ENCODE measurements at places on chromosomes 11 and 22. TPM values are rescaled to one million over a fixed set of nuclear protein-coding genes. Genes with fewer than 3 reads are reported as not detected.

- DNase-seq: no peak
Measured at GRCh38 chr11:1691026-1691877, 5.7 kb upstream of the KRTAP5-6 start.

- DNase-seq: no peak
Measured at GRCh38 chr11:109350091-109350490, 71.9 kb upstream of the C11orf87 start.

DNA sequence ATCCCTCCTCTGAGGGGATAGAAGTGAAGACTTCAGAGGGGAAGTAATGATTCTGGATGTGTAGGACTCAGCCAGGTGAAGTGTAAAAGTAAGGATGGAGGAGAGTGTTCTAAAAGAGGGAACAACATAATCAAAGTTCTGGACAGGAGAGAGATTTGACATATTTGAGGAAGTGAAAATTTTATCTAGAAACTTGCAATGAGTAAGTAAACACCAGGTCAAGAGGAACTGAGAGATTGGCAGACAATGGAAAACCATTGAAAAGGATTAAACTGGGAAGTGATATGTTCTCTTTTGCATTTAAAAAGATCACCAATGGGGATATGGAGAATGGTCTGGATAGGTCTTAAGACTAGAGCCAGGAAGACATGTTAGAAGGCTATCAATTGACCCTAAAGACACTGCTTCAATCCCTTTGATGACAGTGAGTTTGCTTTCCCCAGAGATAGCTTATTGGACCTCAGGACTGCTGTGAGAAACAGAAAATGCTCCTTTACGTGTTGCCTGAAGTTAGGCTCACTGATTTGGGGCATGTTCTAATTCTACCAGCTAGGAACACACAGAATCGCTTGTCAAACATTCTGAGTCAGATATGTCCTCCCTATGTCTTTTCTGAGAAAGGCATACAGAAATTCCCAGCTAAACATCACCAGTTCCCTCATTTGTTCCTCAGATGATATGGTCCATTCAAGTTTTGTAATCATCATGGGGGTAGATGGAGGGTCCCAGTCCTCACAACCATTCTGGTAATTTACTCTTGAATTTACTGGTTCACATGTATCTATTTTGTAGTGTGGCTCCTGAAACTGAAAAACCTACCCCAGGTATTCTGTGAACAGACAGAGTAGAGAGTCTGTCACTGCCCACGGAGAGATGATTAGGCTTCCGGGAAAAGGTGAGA lies 144.9 kb downstream of the MAML2 start:
- no peak for DNase-seq

DNA sequence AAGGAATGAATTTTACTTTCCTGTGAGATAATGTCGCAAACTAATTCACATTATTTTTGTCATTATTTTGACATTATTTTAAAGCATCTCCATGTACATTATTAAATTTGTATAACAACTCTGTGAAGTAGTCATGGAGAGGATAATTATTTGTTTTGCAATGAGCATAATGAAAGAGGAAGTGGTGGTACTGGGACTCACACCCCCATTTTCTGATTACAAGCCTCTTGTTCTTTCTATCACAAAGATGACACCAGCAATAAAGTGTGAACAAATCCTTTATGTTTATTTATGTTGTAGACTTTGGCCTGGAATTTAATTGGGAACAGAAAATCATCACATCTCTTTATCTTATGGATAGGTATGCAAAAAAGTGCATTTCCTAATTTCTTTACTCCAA lies 522.6 kb downstream of the TMEM135 start:
- DNase-seq: no peak

GRCh38 chr11:131790586-131790985 lies 420.2 kb downstream of the NTM start:
- DNase-seq: no peak

GRCh38 chr11:68430801-68431200 lies 29.8 kb upstream of the PPP6R3 start:
- no peak for DNase-seq

DNA sequence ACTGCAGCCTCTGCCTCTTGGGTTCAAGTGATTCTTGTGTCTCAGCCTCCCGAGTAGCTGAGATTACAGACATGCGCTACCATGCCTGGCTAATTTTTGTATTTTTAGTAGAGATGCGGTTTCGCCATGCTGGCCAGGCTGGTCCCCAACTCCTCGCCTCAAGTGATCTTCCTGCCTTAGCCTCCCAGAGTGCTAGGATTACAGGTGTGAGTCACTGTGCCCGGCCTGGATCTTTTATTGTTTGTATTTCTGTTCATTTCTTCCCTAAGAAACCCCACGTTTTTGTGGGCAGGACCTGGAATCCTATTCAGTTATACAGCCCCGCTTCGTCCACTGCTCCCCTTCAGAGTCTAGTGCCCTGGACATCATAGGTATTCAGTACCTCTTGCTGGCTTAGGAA lies 28.7 kb downstream of the ZBTB16 start:
- no peak for DNase-seq

- no peak for DNase-seq
Measured at GRCh38 chr22:21444701-21445436, 22.3 kb upstream of the TMEM191C start.

GRCh38 chr11:108804511-108804910 lies 139.6 kb downstream of the DDX10 start:
- no peak for DNase-seq

- no peak for DNase-seq
Measured at GRCh38 chr22:32119568-32120235, 39.4 kb downstream of the C22orf42 start.

DNA sequence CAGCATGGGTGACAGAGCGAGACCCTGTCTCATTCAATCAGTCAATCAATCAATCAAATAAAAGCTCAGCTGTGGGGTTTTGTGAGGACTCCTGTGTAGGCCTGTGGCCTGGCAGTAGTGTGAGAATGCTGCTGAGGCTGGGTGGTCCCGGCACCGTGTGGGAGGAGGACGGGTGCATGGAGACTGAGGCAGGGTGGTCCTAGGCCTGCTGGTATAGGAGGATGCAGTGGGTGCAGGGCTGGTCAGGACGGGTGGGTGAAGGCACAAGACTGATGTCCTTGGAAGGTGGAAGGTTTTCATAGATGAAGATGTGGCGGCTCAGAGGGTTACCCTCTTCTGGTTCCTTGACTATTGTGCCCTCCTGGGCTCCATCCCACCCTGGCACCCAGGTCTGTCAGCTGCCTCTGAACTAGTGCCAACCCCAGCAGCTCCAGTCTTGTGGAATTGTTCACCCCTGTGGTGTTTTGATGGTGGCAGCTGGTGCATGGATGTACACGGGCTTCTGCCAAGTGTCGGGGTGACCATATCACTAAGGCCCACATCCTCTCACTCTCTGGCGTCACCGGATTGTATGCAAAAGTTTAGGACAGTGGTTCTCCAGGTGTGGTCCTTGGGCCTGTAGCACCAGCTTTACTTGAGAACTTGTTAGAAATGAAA lies 23.7 kb downstream of the TANGO2 start:
- no peak for DNase-seq

DNA sequence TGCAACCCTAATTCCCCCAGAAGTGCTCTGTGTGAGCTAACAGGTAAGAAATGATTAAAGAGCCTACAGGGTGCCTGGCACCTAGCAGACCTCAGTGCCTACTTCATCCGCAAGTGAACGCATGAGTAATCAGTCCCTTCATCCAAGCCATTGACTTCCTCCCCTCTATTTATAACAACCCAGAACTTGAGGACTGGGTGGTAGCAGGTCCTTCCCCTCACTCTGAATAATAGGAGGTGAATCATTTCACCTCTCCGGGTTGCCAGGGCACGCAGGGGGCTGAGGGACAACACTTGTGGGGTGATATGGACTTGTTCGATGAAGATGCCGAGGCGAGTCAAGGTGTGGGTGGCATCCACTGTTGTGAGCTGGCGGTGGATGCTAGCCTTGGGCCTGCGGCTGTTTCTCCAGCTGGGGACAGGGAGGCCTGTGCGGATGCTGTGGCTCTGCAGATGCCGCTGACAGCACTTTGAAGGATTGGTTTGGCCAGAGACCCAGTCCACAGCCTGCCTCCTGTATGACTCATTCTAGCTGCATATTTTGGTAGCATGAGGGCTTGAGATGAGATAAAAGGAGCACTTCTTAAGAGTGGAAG lies 11.7 kb upstream of the SORL1-AS1 start:
- no peak for DNase-seq

DNA sequence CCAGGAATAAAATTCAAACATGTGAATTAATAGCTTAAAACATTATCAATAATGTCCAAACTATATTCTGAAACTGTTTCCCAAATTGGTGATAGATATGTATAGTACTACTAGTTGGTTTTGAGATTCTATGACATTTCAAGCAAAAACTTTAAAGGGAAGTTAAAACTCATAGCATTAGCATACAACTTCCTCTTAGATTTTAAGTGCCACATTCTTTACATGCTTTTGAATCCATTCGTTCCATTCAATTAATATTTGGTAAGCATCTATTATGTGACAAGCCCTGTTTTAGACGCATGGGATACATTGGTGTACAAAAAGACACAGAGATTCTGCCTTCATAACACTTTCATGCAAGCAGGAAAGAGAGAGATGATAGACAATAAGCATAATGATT lies 8.9 kb downstream of the PATL1 start:
- no peak for DNase-seq

- no peak for DNase-seq
Measured at GRCh38 chr11:5703741-5704536, 14.3 kb downstream of the TRIM22 start.

DNA sequence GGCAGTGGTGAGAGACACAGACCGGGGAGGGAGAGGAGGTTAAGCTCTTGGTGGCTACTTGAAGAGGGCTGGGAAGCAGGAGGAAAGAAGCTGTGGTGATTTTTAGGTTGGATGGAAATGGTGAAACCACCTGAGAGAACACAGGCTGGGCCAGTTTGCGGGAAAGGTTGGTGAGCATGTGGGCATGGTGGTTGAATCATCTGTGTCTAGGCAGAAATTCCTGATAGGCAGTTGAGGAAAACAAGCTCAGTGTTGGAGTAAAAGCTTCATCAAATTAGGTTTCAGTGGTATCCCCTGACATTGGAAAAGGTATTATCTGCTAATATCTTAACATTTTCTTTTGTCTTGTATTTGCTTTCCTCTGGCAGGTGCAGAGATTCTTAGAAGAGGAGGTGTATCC lies 4.3 kb upstream of the SGSM3 start:
- DNase-seq: no peak

DNA sequence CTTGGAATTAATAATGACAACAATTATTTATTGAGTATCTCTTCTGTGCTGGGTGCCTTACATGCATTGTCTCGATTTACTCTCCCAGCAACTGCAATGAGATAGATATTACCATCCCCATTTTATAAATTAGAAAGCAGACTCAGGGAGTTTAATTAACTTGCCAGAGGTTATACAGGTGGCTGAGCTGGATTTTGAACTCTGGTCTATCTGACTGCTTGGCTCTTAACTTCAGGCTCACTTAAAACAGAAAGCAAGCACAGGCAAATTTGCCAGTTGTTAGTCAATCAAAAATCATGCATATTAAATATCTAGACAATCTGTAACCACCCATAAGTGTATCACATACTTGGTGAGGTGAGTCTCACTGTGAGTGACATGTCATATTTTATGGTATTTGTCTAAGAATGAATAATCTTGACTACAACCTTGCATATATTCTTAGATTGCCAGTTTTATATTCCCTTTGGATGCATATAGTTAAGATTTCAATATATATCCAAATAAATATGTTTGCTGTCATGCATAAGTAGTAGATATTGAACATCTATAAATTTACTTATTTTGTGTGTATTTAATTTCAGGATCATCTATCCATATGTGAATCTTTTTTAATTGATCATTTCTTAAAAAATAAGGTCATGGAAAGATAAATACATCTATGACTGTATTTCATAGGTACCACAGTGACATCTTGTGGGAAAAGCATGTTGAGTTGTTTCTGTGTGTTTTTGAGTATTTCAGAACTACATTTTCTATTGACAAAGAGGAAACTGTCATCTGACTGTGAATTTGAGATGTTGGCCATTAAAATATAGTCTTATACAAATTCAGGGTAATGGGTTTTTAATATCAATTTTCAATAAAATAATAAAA lies 112.0 kb upstream of the ARHGAP42 start:
- DNase-seq: no peak

DNA sequence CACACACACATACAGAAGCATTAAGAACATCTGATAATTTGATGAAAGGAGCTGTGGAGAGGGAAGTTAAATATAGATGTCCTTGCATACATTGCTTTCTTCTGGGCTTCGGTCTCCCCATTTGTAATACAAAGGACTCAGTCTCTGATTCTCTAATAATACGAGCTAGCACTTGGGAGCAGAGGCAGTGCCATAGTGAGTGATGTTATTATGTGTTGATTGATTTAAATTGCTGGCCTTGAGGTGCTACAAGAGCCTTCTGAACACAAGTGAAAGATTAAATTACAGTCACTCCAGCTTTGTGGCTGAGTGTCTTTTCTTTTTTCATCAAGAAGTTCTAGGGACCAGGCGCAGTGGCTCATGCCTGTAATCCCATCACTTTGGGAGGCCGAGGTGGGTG lies 61.5 kb upstream of the HMGXB4 start:
- DNase-seq: no peak

- DNase-seq: no peak
Measured at GRCh38 chr11:20963596-20963995, 294.2 kb downstream of the NELL1 start.

DNA sequence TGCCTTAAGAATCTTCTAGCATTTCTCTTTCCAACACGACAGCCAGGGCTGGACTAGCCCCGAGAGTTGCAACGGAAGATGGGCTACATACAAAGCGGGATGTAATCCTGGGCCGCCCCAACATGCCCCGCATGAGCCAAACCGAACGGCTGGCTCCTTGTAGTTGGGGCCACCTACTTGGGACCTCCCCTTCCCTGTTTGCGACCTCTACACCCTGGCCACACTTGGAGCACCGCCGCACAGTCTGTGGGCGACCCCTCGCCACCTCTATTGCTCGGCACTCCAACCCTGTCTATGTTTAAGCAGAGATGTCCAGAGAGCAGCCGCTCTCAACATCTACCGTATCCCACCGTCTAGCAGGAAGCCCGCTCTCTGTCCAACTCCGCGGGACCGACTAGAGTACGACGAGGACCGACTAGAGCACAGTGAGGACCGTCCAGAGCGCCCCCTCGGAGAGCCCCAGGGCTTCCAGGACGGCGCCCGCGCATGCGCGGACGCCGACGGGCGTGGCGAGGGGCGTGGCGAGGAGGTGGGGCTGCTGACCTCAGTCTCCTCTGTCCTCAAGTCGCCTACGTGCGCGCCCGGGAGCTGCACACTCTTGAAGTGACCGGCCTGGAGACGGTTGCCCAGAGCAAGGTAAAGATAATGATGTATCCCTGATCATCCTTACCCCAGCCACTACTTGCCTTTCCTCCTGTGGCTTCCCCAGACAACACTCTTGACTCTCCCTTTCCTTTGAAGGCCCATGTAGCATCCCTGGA lies 32.3 kb downstream of the NEAT1 start:
- DNase-seq: peak; percentile 96

- no peak for DNase-seq
Measured at GRCh38 chr11:134714021-134714656, 302.1 kb upstream of the B3GAT1 start.

- no peak for DNase-seq
Measured at GRCh38 chr11:131602431-131602830, 232.0 kb downstream of the NTM start.

Gene MFRP
- not detected for total RNA-seq

Gene MOGAT2
- total RNA-seq: not detected

Gene BLID
- total RNA-seq: 1.2 TPM

Gene DCHS1
- 38.3 TPM for total RNA-seq

Gene SLC5A4
- total RNA-seq: not detected

Gene SCN2B
- 4.9 TPM for total RNA-seq

Gene CAT
- total RNA-seq: 55.0 TPM

Gene IL10RA
- 2.0 TPM for total RNA-seq

Gene GLYATL2
- total RNA-seq: 1.2 TPM

All from frontal cortex (tissue), 4 donors.